Skin of body (tissue), 3 donors: ENCODE measurements at places on chromosomes 3 and 15.

DNA sequence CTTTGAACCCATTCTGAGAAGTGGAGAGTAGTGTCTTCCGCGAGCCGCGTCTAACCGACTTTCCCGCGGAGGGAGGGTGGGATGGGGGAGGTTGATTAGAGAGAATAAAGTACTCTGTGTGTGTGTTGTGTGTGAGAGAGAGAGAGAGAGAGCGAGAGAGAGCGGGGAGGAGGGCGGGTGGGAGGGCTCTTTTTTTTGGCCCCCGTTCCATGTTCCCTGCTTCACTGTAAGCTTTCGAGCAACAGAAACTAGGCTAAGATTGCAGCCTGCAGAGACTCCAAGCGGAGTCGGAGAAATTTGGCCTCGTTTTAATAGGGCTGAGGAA lies 1.6 kb upstream of the MEIS2 start:
- peak; percentile 76 for DNase-seq

DNA sequence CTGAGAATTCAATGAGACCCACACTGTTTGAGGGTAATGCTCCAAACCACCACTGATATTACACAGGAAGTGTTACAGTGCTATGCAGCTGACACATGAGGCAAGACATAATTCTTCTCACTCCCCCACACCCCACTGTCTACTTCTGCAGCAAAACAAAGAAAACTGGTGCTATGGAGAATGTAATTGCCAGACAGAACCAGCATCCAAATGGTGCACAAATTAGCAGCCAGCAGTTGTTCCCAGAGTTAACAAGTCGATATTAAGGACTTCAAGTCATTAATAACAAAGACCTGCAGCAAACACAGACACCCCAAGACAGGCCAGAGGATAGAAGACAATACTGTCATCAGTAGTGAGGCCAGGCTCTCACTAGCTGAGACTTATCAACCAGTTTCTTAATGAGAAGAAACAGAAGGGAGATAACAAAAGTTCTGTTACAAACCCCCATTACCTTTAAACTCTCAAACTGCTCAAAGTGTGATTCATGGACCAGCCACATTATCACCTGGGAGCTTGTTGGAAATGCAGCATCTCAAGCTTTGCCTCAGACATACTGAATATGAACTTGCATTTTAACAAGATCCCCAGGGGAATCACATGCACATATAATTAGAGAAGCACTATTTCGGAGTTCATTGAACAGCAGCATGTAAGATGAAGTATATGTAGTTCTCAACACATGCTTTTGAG lies 58.7 kb upstream of the FNDC3B start:
- peak; percentile 28 for DNase-seq

- no peak for DNase-seq
Observed at GRCh38 chr3:25479727-25480010, 51.6 kb downstream of the RARB start.

GRCh38 chr15:51768018-51768417 lies 16.6 kb downstream of the TMOD2 start:
- DNase-seq: no peak

DNA sequence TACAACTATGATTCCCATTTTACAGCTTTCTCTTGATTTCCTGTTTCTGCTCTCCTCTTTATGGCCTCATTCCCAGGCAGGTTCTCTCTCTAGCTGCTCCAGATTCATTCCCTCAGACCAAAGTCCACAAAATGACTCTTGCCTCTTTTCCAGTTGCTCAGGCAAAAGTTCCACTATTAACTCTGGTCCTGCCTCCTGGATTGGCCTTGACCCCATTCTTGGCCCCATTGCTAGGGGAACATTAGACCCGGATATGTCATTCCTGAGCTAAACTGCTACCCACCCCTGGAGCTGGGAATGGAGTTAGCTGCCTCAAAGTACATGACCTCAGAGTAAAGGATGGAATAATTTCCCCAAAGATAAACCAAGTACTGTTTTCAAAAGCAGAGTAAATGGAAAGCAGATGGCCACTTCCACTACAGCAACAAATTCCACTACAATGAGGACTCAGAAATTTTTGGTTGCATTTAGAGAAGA lies 73.0 kb upstream of the GAP43 start:
- peak; percentile 86 for DNase-seq

DNA sequence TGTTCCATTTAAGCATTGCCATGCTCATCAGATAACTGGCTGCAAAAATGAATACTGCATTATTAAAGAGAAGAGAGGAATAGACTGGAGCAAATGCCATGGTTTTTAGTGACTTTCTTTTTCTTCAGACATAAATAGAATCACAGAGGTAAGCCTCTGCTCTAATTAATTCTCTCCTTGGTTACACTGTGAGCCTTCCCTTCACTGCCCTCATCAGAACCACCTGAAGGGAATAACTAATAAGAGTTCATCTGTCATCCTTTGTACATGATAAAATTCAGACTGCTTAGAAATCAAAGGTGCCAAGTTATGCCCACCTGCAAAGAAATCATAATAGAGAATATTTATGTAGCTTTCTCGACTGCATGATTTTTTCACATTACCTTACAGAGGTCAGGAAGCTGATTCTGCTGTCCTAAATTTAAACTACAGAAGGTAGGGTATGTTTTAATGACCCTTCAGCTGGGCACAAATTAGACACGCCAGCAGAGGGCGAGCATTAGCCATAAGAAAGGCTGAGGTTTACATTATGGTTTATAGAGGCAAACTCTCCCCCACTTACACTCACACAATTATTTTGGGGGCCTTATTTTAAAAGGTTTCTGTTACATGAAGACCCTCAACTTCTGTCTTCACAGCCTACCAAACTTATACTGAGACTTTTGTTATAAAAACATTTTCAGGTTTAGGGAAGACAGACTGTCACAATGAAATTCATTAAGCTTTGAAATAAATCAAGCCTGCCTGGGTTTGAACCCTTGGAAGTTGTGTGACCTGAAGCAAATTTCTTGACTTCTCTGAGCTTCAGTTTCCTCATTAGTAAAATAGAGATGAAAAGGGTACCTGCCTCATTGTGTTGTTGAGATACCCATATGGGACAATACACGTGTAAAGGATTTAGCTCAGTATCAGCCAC lies 15.3 kb upstream of the UNC13C start:
- no peak for DNase-seq

DNA sequence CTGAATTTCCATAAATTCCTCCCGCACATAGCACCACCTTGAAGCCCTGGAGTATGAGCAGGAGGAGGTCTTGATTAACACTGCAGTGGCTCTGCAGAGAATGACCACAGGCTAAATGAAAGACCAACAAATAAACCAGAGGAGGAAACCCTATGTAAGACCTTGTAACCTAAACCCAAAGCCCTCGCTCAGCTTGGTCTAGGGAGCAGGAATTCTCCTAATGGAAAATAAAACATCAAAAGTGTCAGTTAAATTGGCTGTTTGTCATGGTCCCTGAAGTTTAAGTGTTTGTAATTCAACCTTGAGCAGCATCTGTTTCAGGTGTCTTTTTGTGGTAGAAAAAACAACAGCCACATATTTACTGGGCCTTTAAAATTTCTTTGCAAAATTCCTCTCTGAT lies 9.2 kb upstream of the UBE2Q2 start:
- no peak for DNase-seq

DNA sequence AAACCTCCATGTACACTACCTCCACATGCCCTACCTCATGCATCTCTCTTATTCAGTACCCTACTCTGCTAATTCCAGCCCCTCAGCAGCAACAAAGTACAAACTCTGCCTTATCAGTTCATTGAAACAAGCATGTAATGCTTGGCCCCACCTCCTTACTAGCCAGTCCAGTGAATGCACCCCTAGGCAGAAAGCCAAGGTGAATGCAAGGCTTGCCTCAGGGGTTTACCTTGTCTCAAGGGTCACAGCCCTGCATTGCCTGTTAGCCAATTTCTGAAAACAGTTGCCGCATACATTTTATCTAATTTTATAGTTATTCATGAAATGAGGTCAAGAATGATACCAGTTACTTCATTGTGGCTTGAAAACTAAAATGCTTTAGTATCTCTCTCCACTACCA lies 576.4 kb downstream of the FHIT start:
- DNase-seq: no peak

DNA sequence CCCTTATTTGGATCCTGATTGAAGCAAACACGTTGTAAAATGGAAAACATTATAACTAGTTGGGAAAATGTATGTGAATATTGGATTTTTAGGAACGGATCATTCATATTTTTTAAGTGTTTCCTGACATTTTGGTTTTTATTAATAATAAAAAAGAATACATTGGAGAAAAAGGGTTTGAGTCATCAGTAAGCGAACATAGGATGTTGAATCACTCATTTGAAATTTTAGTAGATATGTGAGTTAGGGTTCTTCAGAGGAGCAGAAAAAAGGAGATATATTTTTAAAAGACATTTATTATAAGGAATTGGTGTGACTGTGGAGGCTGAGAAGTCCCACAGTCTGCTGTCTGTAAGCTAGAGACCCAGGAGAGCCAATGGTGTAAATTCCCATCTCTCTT lies 258.5 kb downstream of the PTPRG start:
- DNase-seq: no peak

DNA sequence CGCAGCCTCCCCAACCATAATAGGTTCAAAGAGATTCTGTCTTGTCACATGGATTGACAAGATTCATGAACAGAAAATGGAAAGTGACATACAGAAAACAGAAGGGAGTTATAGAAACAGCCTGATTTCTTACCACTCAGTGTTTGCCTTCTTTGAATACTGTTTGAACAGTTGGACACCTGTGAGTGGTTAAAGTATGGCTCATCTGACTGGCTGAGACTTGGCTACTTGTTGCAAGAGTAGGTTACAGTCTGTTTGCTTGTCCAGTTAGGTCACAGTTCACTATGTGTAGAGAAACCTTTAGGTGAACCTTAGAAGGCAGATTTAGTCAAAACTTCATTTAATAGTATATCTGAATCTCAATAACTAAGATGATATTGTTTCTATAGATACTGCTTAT lies 1003.9 kb upstream of the EPHA6 start:
- no peak for DNase-seq

- DNase-seq: no peak
Observed at GRCh38 chr15:77843546-77843945, 210.8 kb upstream of the LINGO1 start.

GRCh38 chr3:177057768-177058167 lies 139.5 kb downstream of the TBL1XR1 start:
- no peak for DNase-seq

GRCh38 chr3:143826296-143826695 lies 22.0 kb downstream of the SLC9A9 start:
- DNase-seq: no peak

DNA sequence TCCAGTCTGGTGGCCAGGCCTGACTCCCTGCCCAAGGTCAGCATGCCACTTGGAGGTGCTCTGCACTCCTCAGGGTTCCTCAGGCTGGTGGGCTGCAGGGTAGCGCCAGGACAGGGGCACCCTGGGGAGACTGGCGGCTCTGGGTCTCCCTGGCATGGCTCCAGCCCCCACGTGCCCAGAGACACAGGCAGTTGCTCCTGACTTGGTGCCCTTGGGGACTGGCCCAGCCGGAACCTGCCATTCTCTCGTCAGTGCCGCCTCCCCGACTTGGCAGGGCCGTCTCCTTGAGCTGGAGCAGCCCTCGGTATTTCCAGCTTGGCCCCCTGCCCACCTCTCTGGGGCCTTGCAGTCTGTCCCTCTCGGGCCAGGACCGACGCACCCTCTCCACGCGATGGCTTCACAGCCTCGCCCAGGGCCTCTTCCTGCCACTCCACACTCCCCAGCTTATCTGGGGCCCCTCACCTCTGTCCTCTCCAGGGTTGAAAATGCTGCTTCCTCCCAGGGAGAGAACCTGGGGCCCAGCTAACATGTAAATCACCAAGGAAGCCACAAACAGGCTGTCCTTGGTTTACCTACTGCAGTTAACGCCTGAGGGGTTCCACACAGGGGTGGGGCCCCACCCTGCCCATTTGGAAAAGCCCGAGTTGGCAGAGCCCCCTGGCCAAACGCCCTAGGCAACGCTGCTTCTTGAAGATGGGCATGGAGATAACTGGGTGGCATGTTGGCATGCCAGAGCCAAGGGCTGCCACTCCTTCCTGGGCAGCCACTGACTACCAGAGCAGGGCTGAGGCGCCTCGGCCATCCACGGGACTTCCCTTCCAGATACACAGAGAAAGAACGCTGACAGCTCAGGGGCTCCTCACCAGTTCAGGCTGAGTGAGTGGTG lies 61.4 kb downstream of the SMAD6 start:
- no peak for DNase-seq

DNA sequence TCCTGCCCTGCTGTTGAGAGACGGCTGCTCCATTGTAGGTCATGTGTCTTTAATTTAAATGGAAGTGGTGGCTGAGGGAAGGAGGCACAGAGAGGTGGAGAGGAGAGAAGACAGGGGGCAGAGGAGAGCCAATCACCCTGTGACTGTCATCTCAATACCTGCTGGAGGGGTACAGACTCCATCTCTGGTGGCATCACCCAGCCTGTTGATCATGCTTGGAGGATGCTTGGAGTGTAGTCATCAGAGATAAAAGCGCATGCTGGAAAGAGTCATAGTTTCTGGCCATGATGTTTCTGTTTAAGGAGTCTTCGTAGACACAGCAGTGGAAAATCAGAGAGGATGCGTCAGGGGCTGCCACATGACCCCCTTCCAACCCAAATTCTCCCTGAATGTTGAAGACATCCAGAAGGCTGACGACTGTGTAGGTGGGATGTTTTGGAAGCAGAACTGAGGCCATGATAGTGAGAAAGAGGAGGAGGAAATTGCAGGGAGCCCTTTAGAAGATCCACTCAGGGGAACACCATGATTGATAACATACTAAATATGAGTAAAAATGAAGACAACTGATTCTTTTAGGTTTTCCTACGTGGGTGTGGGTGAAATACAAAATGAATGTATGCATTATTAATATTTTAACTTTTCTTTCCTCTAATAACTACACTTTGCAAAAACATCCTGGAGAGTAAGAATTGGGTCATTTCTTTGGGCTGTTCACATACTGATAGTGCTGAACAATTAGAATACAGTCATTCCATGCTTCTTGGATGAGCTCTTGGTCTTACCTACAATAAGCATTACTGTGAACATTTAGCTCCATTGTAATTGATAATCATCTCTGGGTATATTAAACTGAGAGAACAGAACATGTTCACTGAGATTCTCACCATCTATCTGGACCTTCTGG lies 210.6 kb upstream of the ATP10A start:
- DNase-seq: no peak

DNA sequence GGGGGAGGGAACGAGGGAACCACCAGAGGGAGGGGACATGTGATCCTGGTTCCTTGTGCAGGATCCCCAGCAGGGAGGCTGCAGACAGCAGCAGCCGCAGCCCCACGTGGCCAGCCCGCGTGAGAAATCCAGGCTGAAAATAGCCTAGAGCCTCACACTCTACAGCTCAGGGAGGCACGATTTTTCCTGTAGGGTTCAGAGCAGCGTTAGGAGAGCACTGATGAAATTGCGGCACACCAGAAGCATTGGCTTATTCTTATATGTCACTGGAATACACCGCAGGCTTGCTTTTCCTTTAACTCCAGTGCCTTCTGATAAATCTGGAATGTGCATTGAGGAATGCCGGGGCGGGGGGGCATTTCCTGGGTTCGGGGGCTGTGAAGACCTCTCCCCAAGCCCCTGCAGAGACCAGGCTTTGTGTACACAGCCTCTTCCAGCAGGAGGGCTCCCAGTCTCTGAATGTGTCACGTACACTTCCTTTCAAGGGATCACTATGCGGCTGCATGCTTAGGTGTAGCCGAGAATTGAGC lies 193.0 kb downstream of the ATP10A start:
- peak; percentile 66 for DNase-seq
